AG04450 (cell line): ENCODE measurements at places on chromosomes 13 and 19. TPM values are rescaled to one million over a fixed set of nuclear protein-coding genes. Genes with fewer than 3 reads are reported as not detected.

Gene SF3A2
- 7.0 and 9.5 TPM in 2 replicates for polyA plus RNA-seq

DNA sequence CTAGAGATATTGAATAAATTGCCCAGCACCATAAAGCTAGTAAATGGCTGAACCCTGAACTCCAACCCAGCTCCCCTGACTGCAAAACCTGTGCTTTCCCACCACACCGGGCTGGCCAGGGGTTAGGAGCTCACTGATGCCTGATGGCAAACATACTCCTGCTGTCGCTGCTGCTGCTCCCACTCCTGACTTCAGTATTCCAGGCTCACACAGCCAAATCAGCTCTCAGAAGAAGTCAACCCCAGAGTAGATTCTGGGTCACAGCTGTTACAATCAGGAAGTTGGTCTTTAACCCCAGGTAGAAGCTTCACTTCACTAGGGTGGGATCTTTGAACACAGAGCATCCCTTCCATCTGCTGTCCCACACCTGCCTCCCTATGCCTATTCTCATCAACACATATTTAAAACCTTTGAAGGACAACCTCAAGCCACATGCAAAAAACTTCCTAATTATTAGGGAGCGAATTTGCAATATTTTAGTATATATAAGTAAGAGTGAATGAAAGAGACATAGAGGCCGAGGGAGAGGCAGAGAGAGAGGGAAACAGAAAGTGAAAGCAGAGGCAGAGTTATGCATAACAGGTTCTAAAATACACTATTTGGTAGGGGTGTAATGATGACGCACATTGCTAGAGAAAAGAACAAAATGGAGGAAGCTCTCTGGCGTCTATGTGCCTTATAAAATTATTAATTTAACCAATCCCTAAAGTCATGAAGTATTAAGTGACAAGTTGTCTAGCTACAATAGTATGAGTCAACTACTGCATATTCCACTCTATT is 99.4 kb upstream of the SERP2 start:
- DNase-seq, result peak; percentile 45

Gene ANGPTL4
- 1.3 and 1.7 TPM in 2 replicates for polyA plus RNA-seq

Gene SYNGR4
- not detected in 2 replicates for polyA plus RNA-seq

Gene ADGRE3
- polyA plus RNA-seq, result not detected in 2 replicates

Gene HDGFL2
- 23.5 and 28.2 TPM in 2 replicates for polyA plus RNA-seq

DNA sequence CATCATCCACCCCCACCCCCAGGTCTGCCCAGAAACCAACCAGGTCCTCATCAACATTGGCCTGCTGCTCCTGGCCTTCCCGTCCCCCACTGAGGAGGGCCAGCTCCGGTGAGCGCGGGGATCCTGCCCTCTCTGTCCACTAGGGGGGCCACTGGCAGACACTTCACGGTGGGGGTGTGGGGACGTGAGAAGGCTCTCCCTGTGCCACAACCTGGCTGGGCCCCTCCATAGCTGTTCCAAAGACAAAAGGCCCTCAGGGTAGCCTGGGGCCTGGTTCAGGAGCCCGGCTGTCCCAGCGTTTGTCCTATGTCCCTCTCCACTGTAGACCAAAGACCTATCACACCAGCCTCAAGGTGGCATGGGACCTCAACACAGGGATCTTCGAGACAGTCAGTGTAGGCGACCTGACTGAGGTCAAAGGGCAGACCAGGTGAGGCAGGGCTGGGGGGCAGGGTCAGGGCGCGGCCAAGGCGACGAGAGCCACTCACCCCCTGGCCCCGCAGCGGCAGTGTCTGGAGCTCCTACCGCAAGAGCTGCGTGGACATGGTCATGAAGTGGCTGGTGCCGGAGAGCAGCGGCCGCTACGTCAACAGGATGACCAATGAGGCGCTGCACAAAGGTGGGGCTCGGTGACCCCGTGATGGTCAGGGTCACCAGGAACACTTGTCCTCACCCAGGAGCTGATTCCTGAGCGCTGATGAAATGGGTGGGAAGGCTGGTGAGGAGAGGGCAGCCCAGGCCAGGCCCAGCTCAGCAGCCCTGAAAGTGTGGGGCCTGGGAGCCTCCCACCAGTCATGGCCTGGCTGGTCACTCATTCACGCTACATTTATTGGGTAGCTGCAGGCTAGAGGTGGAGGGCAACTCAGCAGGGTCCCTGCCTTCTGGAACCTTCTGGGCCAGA is 7.9 kb downstream of the DCAF15 start:
- no peak for DNase-seq

DNA sequence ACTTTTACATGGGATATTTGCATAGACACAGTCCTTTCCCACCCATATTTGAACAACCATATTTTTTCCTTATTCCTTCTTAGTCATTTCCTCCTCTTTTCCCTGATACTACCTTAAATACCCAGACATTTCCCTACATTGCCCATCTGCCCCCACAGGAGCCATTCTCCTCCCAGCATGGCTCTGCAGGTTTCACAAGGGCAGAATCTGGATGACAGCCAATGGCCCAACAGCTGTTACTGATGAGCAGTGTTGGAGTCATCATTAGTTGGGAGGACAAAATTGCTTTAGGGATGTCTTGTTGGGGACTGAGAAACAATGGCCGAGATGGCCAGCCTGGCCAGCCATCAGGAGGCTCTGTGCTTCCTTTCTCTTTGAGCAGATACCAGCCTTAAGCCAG is 209.5 kb downstream of the KLF5 start:
- DNase-seq, result no peak

- DNase-seq, result no peak
These were observed 26.3 kb upstream of the KATNAL1 start for GRCh38 chr13:30333616-30334015.

DNA sequence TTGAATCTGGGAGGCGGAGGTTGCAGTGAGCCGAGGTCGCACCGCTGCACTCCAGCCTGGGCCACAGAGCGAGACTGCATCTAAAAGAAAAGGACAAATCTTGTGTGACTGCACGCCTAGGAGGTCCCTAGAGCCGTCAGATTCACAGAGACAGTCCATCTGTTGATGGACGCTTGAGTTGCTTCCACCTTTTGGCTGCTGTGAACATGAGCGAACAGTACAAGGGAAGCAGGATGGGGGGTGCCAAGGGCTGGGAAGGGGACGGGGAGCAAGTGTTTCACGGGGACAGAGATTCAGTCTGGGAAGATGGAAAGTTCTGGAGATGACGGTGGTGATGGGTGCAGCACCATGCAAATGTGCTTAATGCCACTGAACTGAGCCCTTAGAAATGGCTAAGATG is 78.7 kb downstream of the GNG7 start:
- no peak for DNase-seq

Gene MED16
- 22.7 and 31.7 TPM in 2 replicates for polyA plus RNA-seq

Gene MBD3L3
- not detected in 2 replicates for polyA plus RNA-seq

Gene ATP12A
- not detected in 2 replicates for polyA plus RNA-seq

GRCh38 chr19:12495002-12495802 is 10.6 kb upstream of the ZNF709 start:
- peak; percentile 18 for DNase-seq

Gene MYBPC2
- not detected in 2 replicates for polyA plus RNA-seq

DNA sequence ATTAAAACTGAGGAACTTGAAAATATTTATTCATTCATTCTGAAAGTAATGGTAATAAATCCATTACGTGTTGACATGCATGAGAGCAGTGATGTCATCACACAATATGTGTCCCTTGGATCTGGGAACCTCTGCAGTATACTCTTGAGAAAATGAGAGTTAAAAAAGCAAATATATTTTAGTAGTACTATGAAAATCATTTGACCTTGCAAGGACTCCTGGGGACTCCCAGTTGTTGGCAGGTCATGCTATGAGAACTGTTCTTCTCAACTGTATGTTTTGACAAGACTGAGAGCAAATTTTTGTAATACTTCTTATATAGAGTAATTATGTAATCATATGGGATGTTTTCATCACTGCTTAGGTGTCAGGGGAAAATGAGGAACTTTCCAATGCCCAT is 249.4 kb downstream of the PCCA start:
- DNase-seq, result no peak

GRCh38 chr13:53285896-53286430 is 257.4 kb downstream of the OLFM4 start:
- no peak for DNase-seq

DNA sequence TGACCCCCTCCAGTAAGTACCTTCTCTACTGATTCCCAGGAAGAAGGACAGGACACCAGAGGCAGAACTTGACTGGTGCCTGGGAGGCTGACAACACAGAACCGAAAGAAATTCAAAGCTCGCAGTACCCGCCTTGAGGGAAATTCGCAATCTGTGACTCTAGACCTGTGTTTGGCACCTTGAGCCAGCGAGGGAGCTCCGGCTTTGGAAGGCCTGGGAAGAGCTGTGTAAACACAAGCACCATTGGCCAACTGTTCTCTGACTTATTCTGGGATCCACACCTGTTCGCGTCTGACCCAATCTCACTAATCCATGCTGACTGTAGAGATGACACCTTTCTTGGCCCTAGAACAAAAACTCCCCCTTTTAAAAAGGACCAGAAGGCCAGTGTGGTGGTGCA is 50.7 kb downstream of the CEBPG start:
- DNase-seq, result no peak
